Chondrocyte (in vitro differentiated cells): ENCODE measurements at places on chromosomes 6 and 20. TPM values are rescaled to one million over a fixed set of nuclear protein-coding genes. Genes with fewer than 3 reads are reported as not detected.

SYNDIG1 gene
- 5.6 to 16.4 TPM (median 6.1 TPM) in 3 replicates for total RNA-seq

DNA sequence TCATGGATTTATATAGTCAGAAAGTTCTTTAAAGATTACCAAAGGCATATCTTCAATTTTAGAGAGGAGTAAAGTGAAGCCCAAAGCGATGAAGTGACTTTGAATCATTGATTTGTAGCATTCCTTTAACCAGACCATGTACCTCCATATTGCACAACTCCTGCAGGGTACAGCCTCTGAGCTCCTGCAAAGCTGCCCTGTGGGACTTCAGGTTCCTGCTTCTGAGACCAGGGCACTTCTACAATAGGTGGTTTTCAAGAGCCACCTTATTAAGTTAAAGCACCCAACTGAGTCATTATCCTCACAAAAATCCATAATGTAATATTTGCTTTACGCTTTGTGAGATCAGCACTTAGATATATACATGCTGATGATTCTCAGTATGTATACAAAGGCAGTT is 270.7 kb upstream of the RGS17 start:
- no peak overlapping the region for H3K27ac ChIP-seq
- DNase-seq = no peak
- no peaks in the 10 kb centered on the region for H3K36me3 ChIP-seq
- H3K4me3 ChIP-seq = no peak overlapping the region
- H3K4me1 ChIP-seq = no peaks in the 10 kb centered on the region
- H3K27me3 ChIP-seq = peaks cover 9% of the 10 kb centered on the region

DNA sequence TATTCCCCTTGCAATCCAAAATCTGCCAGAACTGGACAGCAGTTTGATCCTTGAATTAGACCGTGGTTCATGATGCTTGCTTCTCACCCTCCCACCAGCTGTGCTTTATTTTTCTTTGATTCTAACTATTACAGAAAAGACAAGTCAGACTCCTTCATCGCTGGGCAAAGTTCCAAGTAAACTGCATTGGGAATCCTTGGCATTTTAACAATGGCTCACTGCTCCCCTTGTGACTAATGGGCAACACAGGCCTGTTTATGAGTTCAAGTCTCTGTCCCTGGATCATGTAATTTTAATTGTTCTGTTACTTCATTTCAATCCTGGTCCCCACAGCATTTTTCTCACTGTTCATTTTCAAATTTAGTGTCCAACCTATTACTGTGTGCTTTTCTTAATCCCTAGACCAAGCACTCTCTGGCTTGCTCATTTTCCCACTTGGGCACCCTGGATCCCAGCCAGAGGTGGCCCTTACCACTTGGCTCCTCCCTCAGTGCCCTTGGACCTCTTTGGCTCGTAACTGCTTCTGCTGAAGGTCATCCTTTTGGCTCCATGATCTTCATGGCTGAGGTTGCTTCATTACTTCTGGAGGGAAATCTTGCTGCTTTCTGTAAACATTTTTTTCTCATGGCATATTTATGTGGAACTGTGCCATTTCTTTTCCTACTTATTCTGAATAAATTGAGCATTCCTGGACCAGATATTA is 32.8 kb downstream of the PSMB9 start:
- no peak for DNase-seq
- H3K4me3 ChIP-seq = no peak overlapping the region
- H3K36me3 ChIP-seq = no peaks in the 10 kb centered on the region

RPP21 gene
- 38.4 to 41.8 TPM (median 39.7 TPM) in 3 replicates for total RNA-seq

SKIC2 gene
- total RNA-seq = 56.9 to 85.6 TPM (median 61.2 TPM) in 3 replicates

DNA sequence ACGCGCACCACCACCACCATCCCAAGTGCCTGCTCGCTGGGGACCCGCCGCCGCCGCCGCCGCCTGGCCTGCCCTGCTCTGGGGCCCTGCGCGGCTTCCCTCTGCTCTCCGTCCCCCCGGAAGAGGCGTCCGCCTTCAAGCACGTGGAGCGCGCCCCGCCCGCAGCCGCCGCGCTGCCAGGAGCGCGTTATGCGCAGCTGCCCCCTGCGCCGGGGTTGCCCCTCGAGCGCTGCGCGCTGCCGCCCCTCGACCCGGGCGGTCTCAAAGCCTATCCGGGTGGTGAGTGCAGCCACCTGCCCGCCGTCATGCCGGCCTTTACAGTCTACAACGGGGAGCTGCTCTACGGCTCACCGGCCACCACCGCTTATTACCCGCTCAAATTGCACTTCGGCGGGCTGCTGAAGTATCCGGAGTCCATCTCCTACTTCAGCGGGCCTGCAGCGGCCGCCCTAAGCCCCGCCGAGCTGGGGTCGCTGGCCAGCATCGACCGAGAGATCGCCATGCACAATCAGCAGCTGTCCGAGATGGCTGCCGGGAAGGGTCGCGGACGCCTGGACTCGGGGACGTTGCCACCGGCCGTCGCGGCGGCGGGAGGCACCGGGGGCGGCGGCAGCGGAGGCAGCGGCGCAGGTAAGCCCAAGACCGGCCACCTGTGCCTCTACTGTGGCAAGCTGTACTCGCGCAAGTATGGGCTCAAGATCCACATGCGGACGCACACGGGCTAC is 7.2 kb downstream of the PRDM13 start:
- peaks cover 7% of the 10 kb centered on the region for H3K36me3 ChIP-seq
- peaks cover 9% of the 10 kb centered on the region for H3K4me1 ChIP-seq
- DNase-seq = no peak
- H3K4me3 ChIP-seq = peak overlapping the region; percentile 60

RCAN2 gene
- total RNA-seq = 3.7 to 23.9 TPM (median 23.8 TPM) in 3 replicates

- no peak for DNase-seq
- no peaks in the 10 kb centered on the region for H3K4me1 ChIP-seq
Observed at GRCh38 chr6:135346747-135347146, 150.8 kb downstream of the AHI1 start.

GRCh38 chr6:25576919-25577318 is 75.1 kb upstream of the SCGN start:
- no peaks in the 10 kb centered on the region for H3K27me3 ChIP-seq
- H3K36me3 ChIP-seq = peaks cover 2% of the 10 kb centered on the region
- no peak for DNase-seq
- H3K27ac ChIP-seq = no peak overlapping the region
- H3K4me3 ChIP-seq = no peak overlapping the region

NCOA5 gene
- total RNA-seq = 25.1 to 27.3 TPM (median 26.2 TPM) in 3 replicates

SLC25A27 gene
- total RNA-seq = 5.7 to 6.8 TPM (median 6.5 TPM) in 3 replicates

RAB5IF gene
- 71.3 to 74.0 TPM (median 71.5 TPM) in 3 replicates for total RNA-seq

- no peak for DNase-seq
- peak overlapping the region; percentile 70 for H3K27ac ChIP-seq
- H3K4me3 ChIP-seq = no peak overlapping the region
- H3K36me3 ChIP-seq = no peaks in the 10 kb centered on the region
Observed at GRCh38 chr6:141488488-141488887, 644.2 kb upstream of the GJE1 start.

DNA sequence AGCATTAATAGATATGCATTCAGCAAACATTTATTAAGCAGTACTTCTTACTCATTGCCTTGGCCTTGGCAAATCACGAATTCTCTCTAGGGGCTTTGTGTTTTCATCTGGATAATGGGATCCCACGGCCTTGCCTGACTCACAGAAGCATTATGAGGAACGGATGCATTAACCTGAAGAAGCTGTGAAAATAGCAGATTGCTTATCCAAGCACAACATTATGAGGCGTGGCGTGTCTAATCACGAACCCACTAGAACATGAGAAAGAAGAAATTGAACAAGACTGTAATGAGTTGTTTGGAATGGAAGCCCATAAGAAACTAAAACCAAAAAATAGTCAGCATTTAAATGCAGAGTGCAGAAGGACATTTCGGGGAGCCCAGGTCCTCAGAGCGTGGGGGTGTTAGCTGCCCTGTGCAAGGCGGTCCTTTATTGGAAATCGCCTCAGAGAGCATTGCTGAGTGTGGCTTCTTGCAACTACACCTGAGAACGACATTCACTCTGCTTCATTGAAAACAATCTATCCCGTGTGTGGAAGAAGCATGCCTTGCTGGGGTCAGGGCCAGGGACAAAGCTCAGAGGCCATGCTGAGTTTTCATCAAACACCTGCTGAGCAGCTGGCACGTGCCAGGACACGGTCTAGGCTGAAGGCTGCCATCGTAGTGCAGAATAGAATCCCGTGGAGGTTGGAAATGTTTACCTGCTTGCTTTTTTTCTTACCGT is 179.9 kb downstream of the ZDHHC14 start:
- H3K4me3 ChIP-seq = no peak overlapping the region
- H3K27me3 ChIP-seq = no peaks in the 10 kb centered on the region
- DNase-seq = no peak
- H3K27ac ChIP-seq = no peak overlapping the region
- peaks cover 3% of the 10 kb centered on the region for H3K36me3 ChIP-seq
- H3K4me1 ChIP-seq = peaks cover 4% of the 10 kb centered on the region

GRCh38 chr6:33806841-33807240 is 3.0 kb upstream of the MLN start:
- H3K4me1 ChIP-seq = peaks cover 6% of the 10 kb centered on the region
- peak; percentile 53 for DNase-seq
- H3K27me3 ChIP-seq = peaks cover 55% of the 10 kb centered on the region

DDO gene
- not detected in 3 replicates for total RNA-seq

DNA sequence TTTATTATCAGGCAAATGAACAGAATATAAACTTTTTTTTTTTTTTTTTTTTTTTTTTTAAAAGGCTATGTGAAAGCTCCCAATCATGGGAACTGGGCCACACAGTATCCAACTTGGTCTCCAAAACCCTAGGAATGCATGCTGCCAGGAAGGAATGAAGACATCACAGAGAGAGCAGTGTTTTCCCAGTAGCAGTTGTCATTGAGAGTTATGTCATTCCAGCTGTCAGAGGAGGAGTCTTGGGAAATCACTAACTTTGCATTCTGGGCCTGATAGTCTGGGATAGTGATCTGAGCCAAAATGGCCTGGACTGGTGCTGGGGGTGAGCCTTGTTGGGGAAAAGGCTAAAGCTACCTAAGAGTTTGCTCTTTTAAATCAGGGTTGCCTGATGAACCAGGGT is 231.3 kb upstream of the MAP3K7 start:
- no peak for DNase-seq
- no peak overlapping the region for H3K4me3 ChIP-seq

PERP gene
- 22.5 to 53.6 TPM (median 52.1 TPM) in 3 replicates for total RNA-seq

- no peak overlapping the region for H3K27ac ChIP-seq
- H3K27me3 ChIP-seq = peaks cover 15% of the 10 kb centered on the region
Observed at GRCh38 chr6:87965806-87966205, 81.8 kb upstream of the SPACA1 start.

DNA sequence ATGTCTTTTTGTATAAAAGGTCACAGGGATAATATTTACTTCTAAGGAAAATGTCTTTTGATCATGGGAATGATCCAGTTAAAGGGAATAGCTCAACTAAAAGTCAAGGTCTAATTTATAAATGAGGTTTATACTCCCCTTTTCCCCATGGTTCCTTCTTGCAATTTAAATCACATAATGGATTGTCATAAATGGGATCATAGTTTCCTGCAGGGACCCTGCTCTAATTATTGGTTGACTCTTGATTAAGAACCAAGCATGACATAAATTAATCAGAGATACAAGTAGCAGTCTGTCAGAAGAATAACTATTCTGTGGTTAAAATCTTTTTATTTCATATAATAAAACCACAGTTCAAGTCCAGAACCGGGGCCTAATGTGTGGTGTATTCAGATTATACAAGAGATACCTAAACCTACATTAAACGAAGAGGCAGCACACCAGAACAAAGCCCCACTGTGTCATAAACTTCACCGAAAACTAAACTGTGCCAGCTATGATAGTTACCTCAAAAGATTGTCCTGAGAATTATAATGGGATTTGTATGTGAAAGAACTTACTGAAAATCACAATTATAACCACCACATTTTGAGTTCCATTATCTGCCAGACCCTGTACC is 43.0 kb upstream of the CD83 start:
- no peaks in the 10 kb centered on the region for H3K36me3 ChIP-seq
- H3K27ac ChIP-seq = no peak overlapping the region
- no peak for DNase-seq

DNA sequence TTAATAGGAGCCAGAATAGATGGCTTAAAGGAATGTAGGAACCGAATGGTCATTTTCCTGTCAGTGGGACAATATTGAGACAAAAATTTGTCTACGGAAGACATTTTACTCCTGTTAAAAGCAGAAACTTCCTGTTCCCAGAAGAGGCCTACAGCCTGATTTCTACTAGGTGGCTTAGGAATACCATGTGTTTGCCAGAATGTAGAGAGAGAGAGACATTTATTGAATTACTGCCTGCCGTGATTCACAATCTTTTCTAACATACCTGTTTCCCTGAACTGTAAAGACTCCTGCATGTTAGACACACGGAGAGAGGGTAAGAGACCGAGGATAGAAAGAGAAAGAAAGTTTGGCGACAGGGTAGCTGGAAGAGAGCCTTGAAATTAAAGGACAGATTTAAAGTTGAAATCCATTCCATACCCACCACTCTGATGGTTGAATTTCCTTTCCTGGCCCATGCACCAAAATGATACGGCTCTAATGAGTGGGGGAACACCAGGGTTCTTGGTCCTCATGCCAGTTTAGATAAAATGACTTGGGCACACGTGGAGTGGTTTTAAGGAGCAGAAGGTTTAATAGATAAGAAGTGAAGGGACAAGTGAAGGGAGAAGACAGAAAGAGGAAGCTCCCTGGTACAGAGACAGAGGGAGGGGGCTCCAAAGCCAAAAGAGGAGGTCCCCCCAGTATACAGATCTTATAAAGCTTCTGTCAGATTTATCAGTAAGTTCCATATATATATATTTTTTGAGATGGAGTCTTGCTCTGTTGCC is 22.5 kb downstream of the NCOA3 start:
- DNase-seq = no peak
- H3K4me3 ChIP-seq = no peak overlapping the region
- H3K27ac ChIP-seq = peak overlapping the region; percentile 13
- peaks cover 22% of the 10 kb centered on the region for H3K4me1 ChIP-seq
- H3K27me3 ChIP-seq = no peaks in the 10 kb centered on the region
- peaks cover 8% of the 10 kb centered on the region for H3K36me3 ChIP-seq

DNA sequence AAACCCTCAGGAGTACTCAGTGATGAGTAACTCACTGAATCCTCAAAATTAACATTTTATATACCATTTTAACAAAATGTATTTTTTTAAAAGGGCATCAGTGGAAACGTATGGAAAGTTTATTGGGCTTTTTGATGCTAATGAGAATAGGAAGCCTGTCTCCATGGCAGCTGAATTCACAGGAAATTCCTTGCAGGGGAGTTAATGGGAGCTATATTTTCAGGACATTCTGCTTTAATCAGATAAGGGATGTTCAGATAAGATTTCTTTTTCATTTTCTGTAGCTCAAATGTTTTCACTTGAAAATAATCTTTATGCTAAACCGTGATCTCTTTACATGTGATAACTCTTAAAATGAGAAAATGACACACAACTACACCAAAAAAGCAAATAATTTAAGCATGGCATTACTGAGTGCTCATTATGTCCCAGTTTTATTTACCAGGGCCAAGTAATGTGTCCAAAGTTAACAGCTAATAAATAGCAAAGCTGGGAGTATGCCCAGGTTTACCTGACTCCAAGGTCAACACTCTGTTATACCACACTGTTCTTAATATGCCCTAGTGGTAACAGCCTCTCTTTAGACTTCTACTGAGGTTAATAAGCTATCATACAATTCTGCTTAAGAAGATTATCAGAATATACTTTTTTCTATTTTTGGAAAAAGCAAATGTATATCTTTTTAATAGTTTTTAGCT is 348.1 kb downstream of the GRIK2 start:
- no peaks in the 10 kb centered on the region for H3K27me3 ChIP-seq
- H3K4me3 ChIP-seq = no peak overlapping the region
- H3K4me1 ChIP-seq = peaks cover 4% of the 10 kb centered on the region
- no peaks in the 10 kb centered on the region for H3K36me3 ChIP-seq
- H3K27ac ChIP-seq = no peak overlapping the region
